ENCODE measurements at places on chromosomes 1 and 21. TPM values are rescaled to one million over a fixed set of nuclear protein-coding genes. Genes with fewer than 3 reads are reported as not detected.

CLIC6 gene
- total RNA-seq = 0.99 TPM

DNA sequence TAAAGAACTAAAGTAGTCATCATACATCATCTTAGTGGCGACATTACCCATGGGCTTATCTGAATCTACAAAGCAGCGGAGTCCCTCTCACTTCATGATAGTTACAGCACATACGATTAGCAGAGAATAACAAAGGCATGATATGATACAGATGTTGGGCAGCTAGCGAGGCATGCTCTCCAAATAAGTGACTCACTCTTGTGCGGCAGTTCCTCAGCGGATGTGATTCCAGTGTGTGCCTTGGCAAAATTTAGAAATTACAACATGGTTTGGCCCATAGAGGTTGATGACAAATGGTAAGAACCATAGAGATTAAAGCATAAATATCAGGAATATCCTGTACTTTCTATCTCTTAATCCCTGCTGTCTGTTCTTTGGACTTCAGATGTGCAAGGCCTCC is 48.1 kb upstream of the PAXBP1 start:
- no peak for DNase-seq
- H3K27ac ChIP-seq = no peak overlapping the region
- H3K4me3 ChIP-seq = no peak overlapping the region
- H3K27me3 ChIP-seq = no peaks in the 10 kb centered on the region
- H3K36me3 ChIP-seq = no peaks in the 10 kb centered on the region
- peaks cover 25% of the 10 kb centered on the region for H3K4me1 ChIP-seq

DNA sequence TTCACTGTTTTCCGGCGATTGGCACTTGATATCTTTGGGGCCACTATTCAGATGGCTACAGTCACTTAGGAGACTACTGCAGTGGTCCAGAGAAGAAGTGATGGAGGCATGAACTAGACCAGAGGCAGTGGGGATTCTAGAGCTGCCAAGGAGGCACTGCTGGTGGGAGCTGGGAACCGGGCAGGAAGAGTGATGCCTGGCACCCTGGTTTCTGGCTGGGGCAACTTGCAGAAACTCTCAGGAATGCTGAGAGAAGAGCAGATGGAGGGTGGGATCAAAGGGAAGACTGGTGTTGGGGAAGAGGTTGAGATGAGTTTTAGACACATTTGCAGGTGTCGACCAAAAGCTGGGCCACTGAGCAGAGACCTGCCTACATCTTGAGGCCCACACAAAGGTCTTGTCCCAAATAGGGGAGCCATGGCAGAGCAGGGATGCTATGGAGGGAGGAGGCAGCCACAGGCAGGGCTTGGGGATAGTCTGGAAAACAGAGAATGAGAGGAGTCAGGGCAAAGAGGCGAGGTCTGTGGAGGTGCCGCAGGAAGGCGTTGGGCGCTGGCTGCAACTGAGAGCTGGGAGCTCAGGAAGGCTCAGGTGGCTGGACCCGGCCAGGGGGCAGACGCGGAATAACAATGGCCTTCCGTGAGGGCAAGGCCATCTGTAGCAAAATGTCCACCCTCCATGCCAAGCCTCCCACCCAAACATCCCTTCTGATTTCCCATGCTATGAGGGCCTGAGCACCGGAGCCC is 118.9 kb downstream of the TOMM20 start:
- H3K4me3 ChIP-seq = no peak overlapping the region
- no peaks in the 10 kb centered on the region for H3K27me3 ChIP-seq
- no peak overlapping the region for H3K27ac ChIP-seq
- H3K4me1 ChIP-seq = no peaks in the 10 kb centered on the region
- DNase-seq = no peak
- no peaks in the 10 kb centered on the region for H3K36me3 ChIP-seq

- no peaks in the 10 kb centered on the region for H3K27me3 ChIP-seq
- H3K36me3 ChIP-seq = no peaks in the 10 kb centered on the region
- no peak overlapping the region for H3K27ac ChIP-seq
- no peak overlapping the region for H3K4me3 ChIP-seq
Measured at GRCh38 chr1:198910816-198911215, 272.0 kb downstream of the PTPRC start.

DNA sequence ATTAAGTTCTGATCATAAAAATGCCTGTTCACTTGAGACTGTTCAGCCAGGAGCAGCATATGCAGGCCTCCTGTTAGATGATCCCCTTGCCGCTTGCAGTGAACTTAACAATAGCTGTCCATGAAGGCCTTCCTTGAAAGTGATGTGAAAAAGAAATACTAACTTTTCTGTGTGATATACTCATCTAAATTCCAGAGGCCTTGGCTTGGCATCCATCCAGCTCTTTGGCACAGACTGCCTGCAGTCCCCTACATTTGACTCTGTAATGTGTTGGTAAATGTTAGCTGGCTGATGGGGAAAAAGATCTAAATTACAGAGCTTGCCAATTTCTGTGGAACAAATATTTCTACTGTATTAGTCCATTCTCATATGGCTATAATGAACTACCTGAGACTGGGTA is 73.7 kb downstream of the KCNK2 start:
- no peak overlapping the region for H3K27ac ChIP-seq
- no peaks in the 10 kb centered on the region for H3K4me1 ChIP-seq
- DNase-seq = peak; percentile 4
- H3K36me3 ChIP-seq = no peaks in the 10 kb centered on the region
- no peaks in the 10 kb centered on the region for H3K27me3 ChIP-seq

CFAP410 gene
- 43.8 TPM for total RNA-seq

DNA sequence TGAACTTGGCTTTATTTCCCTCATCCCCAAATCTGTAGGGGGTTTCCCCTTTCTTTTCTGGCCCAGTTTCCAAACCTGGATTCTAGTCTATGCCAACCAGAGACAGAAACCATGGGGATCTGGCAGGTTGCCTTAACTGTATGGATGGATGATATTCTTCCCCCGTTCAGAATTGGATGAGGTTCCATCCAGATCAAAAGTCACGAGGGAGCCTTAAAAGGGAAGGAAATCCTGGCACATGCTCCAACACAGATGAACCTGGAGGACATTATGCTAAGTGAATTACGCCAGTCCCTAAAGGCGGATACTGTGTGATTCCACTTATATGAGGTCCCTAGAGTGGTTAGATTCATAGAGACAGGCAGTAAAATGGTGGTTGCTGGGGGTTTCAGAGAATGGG is 124.4 kb downstream of the HUNK start:
- H3K27ac ChIP-seq = no peak overlapping the region
- H3K4me1 ChIP-seq = no peaks in the 10 kb centered on the region
- H3K4me3 ChIP-seq = no peak overlapping the region
- no peaks in the 10 kb centered on the region for H3K27me3 ChIP-seq
- H3K36me3 ChIP-seq = peaks cover 9% of the 10 kb centered on the region

TSPAN2 gene
- total RNA-seq = 2.6 TPM

ANKRD35 gene
- total RNA-seq = 1.3 TPM

GRCh38 chr21:17688912-17689874 is 76.5 kb upstream of the BTG3 start:
- no peaks in the 10 kb centered on the region for H3K4me1 ChIP-seq
- no peak overlapping the region for H3K4me3 ChIP-seq

- no peak overlapping the region for H3K4me3 ChIP-seq
- no peak for DNase-seq
- H3K4me1 ChIP-seq = no peaks in the 10 kb centered on the region
- no peaks in the 10 kb centered on the region for H3K27me3 ChIP-seq
- H3K27ac ChIP-seq = no peak overlapping the region
Measured at GRCh38 chr1:152026895-152027294, 9.9 kb downstream of the S100A11 start.

MFAP2 gene
- 13.5 TPM for total RNA-seq

- H3K4me1 ChIP-seq = peaks cover 10% of the 10 kb centered on the region
- peak within 1 kb of the TSS; percentile 71 for H3K27ac ChIP-seq
- H3K27me3 ChIP-seq = no peaks in the 10 kb centered on the region
- peak within 1 kb of the TSS; percentile 47 for H3K4me3 ChIP-seq
Measured at GRCh38 chr1:72282271-72283021, at the start of gene NEGR1. Gene NEGR1, minus strand, starts transcription at chr1:72282539.

PNRC2 gene
- 64.6 TPM for total RNA-seq

GRCh38 chr1:9121496-9122409 is 7.1 kb downstream of the GPR157 start:
- no peak for DNase-seq
- H3K27ac ChIP-seq = no peak overlapping the region
- no peak overlapping the region for H3K4me3 ChIP-seq
- H3K36me3 ChIP-seq = no peaks in the 10 kb centered on the region

DNA sequence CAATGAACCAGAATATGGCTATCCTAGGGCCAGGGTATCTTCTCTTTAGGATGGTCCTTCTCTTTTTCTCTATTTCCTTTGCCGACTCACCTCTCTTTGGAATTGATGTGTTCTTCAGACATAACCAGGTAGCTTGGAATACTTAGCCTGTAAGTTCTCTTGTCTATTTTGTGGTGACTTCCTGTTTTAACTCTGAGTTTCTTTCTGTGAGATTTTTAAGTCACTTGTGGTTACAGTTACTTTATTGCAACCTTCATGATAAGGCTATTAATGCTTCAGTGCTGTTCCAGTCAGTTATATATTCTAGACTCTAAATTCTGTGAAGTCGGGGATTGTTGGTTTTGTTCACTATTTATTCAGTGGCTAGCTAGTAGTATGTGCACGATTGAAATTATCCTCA is 46.2 kb downstream of the DISP1 start:
- no peak overlapping the region for H3K4me3 ChIP-seq
- H3K27me3 ChIP-seq = no peaks in the 10 kb centered on the region
- no peak overlapping the region for H3K27ac ChIP-seq
- no peaks in the 10 kb centered on the region for H3K36me3 ChIP-seq

- DNase-seq = no peak
- no peaks in the 10 kb centered on the region for H3K27me3 ChIP-seq
- H3K27ac ChIP-seq = no peak overlapping the region
- H3K4me3 ChIP-seq = no peak overlapping the region
- no peaks in the 10 kb centered on the region for H3K36me3 ChIP-seq
Measured at GRCh38 chr1:50492142-50492541, 68.9 kb upstream of the DMRTA2 start.

DNA sequence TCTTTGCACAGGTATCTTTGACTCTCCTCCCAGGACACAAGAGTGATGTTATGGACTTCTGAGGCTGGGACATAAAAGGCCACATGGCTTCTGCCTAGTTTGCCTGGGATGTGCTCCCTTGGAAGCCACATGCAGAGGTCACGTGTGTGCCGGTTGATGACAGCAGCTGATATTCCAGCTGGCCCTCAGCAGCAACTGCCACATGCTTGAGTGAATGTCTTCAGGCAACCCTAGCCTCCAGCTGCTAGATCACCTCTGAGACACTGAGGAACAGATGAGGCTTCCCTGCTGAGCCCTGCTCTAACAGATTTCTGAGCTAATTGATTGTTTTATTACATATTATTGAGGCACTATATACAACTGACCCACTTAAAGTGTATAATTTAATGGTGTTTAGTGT is 11.6 kb upstream of the AKR7A3 start:
- DNase-seq = no peak
- no peak overlapping the region for H3K27ac ChIP-seq
- H3K4me3 ChIP-seq = no peak overlapping the region
- H3K27me3 ChIP-seq = no peaks in the 10 kb centered on the region
- H3K4me1 ChIP-seq = no peaks in the 10 kb centered on the region

EXTL1 gene
- total RNA-seq = not detected

DNA sequence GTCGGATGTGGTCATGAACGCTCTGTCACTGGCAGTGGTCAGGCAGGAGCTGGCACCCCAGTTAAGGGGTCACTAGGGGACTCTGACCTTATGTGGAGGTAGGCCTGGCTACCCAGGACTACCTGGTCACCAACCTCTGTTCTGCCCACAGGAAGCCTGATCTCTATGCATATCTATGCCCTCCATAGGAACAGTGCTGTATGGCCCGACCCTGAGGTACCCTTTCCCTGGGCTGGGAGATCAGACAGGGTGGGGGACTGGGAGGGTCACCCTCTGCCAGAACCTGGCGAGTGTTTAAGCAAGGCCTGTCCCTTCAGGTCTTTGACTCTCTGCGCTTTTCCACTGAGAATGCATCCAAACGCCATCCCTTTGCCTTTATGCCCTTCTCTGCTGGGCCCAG is 19.0 kb downstream of the CYP4B1 start:
- H3K4me3 ChIP-seq = no peak overlapping the region
- H3K4me1 ChIP-seq = no peaks in the 10 kb centered on the region
- H3K27me3 ChIP-seq = no peaks in the 10 kb centered on the region
- no peaks in the 10 kb centered on the region for H3K36me3 ChIP-seq

GRCh38 chr1:101181930-101182329 is 54.9 kb upstream of the S1PR1 start:
- no peak overlapping the region for H3K4me3 ChIP-seq
- H3K27me3 ChIP-seq = no peaks in the 10 kb centered on the region
- no peaks in the 10 kb centered on the region for H3K36me3 ChIP-seq

GPATCH2 gene
- 32.0 TPM for total RNA-seq

CYP4A22 gene
- total RNA-seq = not detected

- no peak for DNase-seq
- no peak overlapping the region for H3K4me3 ChIP-seq
- peaks cover 4% of the 10 kb centered on the region for H3K4me1 ChIP-seq
- no peak overlapping the region for H3K27ac ChIP-seq
- no peaks in the 10 kb centered on the region for H3K36me3 ChIP-seq
Measured at GRCh38 chr1:100710906-100711682, 8.4 kb upstream of the VCAM1 start.

- no peak overlapping the region for H3K27ac ChIP-seq
- no peak for DNase-seq
- no peaks in the 10 kb centered on the region for H3K36me3 ChIP-seq
- H3K4me1 ChIP-seq = no peaks in the 10 kb centered on the region
- H3K4me3 ChIP-seq = no peak overlapping the region
- H3K27me3 ChIP-seq = no peaks in the 10 kb centered on the region
Measured at GRCh38 chr1:147527941-147528936, 13.1 kb upstream of the BCL9 start.

NBPF3 gene
- total RNA-seq = 29.3 TPM

OR2L3 gene
- not detected for total RNA-seq
